Stimulated activated CD4-positive, alpha-beta T cell treated with anti-CD3 and anti-CD28 coated beads, Interleukin-12 subunit alpha, Interleukin-12 subunit beta, amount 100 ng/mL, for 4 hours (primary cell): ENCODE measurements at places on chromosomes 6 and 20.

- DNase-seq, result no peak
Measured at GRCh38 chr20:3595541-3595940, 67.7 kb downstream of the GFRA4 start.

- no peak for DNase-seq
Measured at GRCh38 chr20:3704087-3704486, 8.3 kb downstream of the SIGLEC1 start.

- DNase-seq, result no peak
Measured at GRCh38 chr6:23027281-23027680, 457.9 kb downstream of the HDGFL1 start.

DNA sequence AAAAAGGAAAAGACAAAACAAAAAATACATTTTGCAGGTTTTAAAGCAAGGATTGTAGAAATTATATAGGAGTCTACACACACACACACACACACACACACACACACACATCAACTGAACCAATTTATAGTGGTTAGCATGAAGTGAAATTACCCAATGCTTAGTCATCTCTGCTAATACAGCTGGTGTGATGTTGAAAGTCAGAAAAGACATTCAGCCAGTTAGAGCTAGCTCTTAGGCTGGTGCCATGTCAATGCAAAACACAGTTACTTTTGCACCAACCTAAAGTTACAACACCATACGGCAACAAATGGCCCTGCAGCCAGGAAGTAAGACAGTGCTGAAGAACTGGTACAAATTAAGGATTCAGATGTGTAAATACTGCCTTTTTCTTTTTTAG lies 15.2 kb downstream of the FAM210B start:
- no peak for DNase-seq

- DNase-seq, result no peak
Measured at GRCh38 chr6:137645850-137646249, 151.7 kb upstream of the OLIG3 start.

GRCh38 chr6:167787896-167788562 lies 38.7 kb upstream of the AFDN start:
- no peak for DNase-seq

GRCh38 chr6:79305020-79305419 lies 70.5 kb upstream of the HMGN3 start:
- no peak for DNase-seq

- peak; percentile 26 for DNase-seq
Measured at GRCh38 chr20:50569864-50570836, 60.0 kb downstream of the PTPN1 start.

DNA sequence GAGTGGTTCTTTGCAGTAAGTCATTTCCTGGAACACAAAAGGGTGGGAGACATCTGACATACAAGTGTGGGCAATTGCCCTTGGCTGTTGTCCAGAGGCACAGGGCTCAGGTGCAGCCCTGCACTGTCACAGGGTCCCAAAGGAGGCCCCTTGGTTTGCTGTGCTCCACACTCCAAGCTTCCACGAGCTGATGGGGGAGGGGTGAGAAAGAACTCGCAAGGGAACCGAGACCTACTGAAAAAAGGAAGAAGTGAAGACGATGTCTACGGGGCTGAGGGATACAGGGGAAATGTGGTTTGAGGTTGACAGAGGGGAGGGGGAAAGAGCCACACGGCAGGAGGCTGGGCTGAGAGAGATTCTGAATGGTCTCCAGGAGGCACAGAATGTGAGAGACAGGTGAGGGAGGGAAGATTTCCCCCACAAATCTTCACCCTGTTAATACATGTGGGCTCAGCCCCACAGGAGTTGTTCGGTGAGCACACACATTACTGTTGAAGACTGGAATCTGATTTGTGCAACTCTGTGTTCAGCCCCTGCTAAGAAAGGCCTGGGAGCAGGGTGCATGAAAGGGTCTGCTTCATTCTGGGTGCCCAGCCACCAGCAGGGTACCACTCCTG lies 123.4 kb downstream of the LY86 start:
- DNase-seq, result no peak

GRCh38 chr6:49676671-49677281 lies 36.6 kb downstream of the CRISP2 start:
- DNase-seq, result no peak
